ENCODE measurements at places on chromosomes 4 and X.

GRCh38 chr4:174714393-174715211 is 114.4 kb downstream of the GLRA3 start:
- DNase-seq = peak; percentile 22

DNA sequence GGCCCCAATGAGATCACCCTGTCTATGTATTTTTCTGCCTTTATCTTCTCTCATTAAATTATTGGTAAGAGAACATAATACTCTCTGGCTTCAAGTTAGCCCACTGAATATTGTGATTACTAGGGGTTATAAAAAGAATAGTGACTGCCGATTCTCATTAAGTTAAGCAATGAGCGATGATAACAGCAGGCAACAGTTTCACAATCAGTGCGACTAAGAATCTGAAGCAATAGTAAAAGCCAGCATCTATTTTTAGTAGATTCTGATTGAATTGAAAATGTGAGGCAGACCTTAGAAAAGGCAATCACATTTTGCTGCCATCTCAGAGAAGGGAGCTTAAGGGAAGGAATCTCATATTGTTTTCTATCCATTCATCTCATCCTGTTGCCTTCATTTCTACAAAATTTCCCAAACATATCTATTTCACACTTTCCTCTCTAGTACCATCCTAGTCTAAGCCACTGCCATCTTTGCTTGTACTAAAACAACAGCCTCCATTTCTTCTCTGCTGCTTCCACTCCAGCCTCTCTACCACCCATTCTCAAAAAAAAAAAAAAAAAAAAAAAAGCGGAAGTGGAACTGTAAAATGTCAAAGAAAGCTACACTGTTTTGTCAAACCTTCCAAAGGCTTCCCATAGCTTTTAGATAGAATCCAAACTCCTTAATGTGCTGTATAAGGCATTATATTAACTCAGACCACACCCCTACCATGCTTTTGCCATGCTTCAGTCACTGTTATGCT is 17.4 kb downstream of the GABRA4 start:
- DNase-seq = no peak

- DNase-seq = no peak
Measured at GRCh38 chr4:119517361-119518229, 111.0 kb downstream of the PDE5A start.

DNA sequence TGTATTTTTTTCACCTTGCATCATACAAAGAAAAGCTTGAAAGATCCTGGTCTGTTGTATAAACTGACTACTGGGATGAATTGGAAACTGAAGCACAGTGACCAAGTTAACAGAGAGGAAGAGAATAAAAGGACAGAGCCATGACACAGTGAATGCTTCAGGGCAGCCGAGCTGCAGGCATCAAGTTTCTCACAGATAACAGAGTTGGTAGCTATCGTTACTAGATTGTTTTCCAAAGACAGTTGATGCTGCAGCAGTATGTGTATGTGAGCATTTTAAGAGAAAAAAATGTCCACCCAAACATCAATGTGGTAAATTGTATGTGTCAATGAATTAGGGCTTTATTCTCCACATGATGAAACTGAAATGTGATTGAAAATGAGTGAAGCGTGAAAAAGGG is 1032.7 kb downstream of the ADGRL3 start:
- no peak for DNase-seq

DNA sequence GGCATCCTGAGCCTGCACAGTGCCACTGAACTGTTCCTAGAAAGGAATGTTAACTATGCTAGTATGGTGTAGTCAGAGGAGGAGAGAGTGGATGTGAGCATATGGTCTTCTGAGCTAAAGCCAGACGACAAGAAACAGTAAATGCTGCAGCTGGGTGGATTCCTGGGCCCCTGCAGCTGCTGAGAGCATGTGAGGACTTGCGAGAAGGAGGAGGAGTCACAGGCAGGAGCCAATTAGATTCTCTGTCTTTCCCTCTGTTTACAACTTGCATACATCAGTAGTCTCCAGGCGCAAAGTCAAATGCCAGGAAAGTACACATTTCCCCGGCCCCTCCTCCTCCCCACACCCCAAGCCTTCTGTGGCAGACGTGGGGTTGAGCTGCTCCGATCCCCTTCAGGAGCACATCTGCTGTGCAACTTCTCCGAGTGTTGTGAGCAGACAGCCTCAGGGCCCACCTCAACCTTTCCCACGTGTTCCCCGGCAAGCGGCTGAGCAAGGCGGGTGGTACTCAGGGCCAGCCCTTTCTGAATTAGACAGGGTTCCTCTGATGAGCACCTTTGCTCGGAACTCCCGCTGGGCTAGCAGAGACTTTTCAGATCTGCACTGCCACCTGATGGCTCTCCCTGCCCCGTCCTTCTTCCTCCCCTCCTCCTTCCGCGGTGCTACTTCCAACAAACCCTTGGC is 108.7 kb upstream of the ATP6AP2 start:
- DNase-seq = no peak

DNA sequence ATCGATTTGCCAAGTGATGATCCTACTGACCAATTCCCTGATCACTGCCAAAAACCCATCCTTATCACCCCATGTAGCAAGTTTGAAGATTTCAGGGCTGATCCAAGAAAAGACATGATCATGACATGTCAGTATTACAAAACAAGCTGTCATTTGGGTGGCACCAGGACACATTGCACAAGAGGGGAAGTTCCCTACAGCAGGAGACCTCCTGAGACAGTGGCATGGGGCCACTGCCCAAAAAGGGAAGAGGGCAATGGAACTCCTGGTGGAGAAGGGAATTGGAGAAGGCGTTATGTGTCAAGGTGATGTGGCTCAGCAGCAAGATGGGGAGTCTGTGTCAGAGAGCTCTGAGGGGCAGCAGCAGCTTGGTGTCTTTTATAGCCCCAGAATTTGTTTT is 43.4 kb downstream of the ZNF182 start:
- no peak for DNase-seq
